ENCODE measurements at places on chromosomes 4 and X.

GRCh38 chrX:105375816-105376215, 155.3 kb upstream of the TEX13A start:
- DNase-seq: no peak

DNA sequence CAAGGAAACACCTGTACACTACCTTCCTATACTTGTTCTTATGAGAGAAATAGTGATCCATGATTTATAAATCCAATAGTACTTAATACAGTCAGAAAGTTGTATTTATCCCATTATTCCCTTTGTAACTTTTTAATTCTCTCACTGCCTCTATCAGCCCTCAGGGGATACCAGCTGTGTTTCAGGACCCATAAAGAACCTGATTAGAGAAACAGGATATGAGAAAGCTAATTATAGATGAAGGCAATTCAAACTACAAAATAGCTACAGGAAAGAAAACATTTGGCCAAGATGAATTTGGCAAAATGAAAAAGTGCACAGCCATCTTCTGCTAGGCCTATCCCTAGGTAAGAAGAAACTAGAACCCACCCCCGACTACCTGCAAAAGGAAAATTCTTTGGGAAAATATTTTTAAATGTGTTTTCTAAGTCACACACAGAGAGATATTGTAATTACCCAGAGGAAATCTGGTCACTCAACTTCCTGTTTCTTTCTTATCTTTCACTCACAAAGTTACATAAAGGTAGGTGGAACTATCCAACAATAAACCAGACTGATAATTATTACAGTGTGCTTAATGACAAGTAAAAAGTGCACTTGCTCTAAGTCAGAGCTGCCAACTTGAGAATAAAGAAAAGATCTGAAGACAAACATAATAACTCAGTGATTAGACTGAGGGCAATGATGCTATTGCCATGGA, 836.5 kb upstream of the HTR2C start:
- DNase-seq: no peak

DNA sequence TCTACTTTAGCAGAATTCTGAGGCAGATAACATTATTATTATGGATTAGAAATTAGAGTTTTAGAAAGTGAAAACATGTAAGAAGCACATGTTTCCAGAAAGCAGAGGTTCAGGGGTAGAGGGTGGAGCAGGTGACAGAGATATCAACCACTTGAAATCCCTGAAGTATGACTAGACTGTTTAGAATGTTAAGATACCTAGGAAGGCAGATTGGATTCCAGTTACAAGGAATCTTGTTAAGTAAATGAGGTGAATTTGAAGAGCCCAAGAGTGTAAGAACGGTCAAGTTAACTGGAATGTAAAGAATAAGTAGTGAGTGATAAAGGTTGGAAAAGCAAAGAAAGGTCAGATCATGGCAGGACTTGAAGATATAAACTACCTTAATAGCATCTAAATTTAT, 37.6 kb downstream of the ARSJ start:
- DNase-seq: no peak

DNA sequence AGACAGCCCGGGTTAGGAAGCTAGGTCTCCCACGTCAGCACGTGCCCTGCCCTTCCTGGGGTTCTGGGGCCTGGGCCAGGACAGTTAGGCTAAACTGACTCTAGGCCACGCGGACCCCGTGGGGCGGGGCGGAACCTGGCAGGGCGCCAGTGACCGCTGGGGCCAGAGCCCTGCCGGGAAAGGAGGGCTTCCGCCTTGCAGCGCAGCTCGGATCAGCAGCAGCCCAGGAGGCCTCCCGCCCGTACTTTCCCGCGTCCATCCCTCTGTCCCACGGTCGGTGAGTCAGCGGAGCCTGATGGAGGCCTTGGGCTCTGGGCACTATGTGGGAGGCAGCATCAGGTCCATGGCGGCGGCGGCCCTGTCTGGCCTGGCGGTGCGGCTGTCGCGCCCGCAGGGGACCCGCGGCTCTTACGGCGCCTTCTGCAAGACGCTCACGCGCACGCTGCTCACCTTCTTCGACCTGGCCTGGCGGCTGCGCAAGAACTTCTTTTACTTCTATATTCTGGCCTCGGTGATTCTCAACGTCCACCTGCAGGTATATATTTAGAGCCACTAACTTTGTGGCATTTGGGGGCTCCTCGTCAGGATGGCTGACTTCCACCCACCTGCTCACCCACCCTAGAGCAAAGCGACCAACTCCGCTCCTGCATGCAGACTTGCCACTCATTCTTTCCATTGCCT, at the start of gene SMIM10:
Gene SMIM10 (plus strand): TSS at position 191 of the 681 bp plus-strand sequence. CDS start 105 bp downstream, at position 296.
- peak; percentile 10 for DNase-seq

DNA sequence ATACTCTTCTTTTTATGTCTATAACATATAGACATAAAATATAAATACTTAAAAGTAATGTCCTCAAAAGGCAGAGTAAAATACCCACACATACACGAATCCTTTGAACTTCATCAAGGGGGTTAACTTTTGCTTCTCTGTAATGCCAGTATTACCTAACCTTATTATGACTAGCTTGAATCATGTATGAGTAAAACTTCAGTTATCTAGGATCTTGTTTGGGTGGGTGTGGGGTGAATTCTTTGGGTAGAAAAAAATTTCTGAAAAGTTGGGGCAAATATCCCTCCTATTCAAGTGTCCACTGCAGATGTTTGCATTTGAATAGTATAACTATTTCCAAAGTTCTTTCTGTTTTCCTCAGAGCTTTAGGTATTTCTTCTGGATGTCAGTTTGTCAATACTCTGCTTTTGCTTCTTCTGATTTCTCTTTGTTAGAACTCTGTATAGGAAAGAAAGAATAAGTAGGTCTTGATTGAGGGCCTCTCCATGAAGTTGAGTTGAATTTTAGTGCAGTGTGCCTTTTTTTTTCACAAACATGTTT, 173.8 kb downstream of the ADGRL3 start:
- no peak for DNase-seq

DNA sequence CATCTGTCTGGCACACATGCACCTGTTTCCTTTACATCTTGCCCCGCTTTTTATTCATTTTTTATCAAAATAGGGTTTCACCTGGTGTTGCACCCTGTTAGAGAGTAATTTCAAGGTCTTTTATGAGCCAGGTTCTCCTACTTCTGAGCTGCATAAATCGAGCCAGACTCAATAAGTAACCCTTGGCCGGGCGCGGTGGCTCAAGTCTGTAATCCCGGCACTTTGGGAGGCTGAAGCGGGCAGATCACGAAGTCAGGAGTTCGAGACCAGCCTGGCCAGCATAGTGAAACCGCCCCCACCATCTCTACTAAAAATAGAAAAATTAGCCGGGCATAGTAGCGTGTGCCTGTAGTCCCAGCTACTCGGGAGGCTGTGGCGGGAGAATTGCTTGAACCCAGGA, 1.0 kb upstream of the PPP2R3B start:
- no peak for DNase-seq

DNA sequence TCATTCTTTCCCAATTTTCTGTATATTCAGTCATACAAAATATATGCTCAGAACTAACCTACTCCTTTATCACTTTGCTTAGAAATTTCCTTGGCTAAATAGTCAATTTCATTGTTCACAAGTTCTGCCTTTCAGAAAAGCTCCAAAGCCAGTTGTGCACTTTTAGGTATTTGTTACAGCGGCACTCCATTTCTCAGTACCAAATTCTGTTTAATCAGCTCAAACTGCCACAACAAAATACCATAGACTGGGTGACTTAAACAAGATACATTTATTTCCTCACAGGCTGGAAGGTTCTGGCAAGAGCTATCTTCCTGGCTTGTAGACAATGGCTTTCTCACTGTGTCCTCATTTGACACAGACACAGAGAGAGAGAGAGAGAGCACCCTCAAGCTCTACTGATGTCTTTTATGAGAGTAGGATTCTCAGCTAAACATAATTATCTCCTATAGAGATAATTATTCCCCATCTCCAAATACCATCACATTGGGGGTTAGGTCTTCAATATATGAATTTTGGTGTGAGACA, 188.8 kb upstream of the FSTL5 start:
- DNase-seq: no peak

GRCh38 chr4:92483341-92483740, 179.6 kb downstream of the GRID2 start:
- DNase-seq: no peak

GRCh38 chrX:124212622-124213021, 119.8 kb upstream of the TEX13D start:
- no peak for DNase-seq

- peak; percentile 32 for DNase-seq
Measured at GRCh38 chr4:47836641-47837093, 1.2 kb downstream of the CORIN start.

DNA sequence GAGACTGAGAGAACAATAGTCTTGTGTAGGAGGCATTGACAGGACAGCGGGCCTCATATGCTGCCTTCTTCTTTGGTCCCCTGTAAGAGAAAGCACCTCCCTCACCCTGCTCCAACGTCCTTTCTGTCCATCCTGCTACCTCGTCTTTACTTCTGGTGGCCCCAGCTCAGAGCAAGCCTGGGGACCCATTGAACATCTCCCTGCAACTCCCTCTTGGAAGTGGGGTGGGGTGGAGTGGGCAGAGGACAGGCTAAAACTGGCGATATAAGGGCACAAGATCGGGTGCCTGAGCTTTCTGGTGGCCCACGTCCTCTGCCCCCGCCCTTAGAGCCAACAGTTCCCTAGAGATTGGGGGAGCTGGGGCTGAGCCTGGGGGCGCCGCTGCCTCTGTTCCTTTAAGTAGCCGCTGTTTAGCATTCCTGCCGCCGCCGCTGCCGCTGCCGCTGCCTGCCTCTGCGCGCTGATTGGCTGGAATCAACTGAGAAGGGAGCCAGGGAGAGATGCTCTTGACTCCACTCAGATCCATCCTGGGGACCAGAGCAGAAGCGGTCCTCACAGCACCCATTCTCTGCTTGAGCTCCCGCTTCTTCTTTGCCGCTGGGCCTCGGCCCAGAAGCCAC, at the start of gene DLG3:
Gene DLG3 (plus strand): TSS at position 510 of the 620 bp plus-strand sequence. CDS start 367 bp downstream, outside the sequence.
- no peak for DNase-seq

- no peak for DNase-seq
Measured at GRCh38 chr4:173538909-173539445, 8.9 kb upstream of the HAND2 start.

- DNase-seq: no peak
Measured at GRCh38 chr4:134627366-134627765, 425.8 kb upstream of the PABPC4L start.

- no peak for DNase-seq
Measured at GRCh38 chr4:2256781-2257191, 5.1 kb downstream of the MXD4 start.

GRCh38 chr4:185237175-185237574, 27.8 kb downstream of the SNX25 start:
- no peak for DNase-seq

DNA sequence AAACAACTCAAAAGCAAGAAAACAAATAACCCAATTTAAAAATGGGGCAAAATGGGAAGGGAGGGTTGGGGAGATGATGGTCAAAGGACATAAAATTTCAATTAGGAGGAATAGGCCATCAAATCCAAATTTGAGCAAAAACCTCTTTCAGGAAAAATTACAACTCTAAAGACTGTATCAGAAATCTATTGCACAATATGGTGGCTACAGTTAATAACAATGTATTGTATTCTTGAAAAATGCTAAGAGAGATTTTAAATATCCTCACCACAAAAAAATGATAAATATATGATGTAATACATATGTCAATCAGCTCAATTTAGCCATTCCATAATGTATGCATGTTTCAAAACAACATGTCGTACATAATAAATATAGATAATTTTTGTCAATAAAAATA, 60.7 kb downstream of the RELL1 start:
- no peak for DNase-seq

DNA sequence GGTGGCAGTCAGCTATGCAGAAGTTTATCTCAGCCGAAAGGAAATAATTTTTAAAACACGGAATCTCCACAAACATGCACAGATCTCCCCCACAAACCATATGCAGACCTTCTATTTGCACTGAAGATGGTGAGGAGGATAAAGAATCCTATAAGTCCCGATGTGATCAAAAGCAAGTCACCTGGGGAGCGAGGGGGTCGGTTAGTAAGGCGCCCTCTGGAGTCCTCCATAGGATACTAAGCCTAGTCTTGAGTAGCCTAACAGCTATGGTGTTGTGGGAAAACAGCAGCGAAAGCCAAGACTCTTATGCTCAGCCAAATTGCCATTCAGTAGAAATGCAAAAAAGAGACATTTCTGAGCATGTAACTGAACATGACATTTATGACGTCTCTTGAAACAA, 210.9 kb downstream of the FRMPD4 start:
- no peak for DNase-seq

DNA sequence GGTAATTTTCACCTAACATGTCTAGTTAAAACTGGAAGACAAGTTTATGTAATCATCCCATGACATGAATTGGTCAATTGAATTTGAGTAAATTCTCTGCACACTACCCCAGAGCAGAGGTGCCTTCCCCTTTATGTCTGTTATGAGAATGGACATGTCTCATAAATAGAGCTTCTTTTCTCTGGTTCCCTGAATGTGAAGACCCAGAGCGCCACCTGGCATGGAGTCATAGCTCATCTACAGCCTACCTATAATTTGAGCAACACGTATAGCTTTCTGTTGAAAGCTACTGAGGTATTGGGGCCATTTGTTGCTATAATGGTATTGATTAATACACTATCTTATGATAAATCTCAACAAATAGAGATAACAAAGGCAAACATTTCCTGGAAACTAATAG, 626.5 kb upstream of the GALNTL6 start:
- DNase-seq: no peak

GRCh38 chrX:10095698-10096432, 60.9 kb upstream of the CLCN4 start:
- DNase-seq: no peak

GRCh38 chrX:16305187-16305586, 137.9 kb downstream of the MAGEB17 start:
- no peak for DNase-seq

DNA sequence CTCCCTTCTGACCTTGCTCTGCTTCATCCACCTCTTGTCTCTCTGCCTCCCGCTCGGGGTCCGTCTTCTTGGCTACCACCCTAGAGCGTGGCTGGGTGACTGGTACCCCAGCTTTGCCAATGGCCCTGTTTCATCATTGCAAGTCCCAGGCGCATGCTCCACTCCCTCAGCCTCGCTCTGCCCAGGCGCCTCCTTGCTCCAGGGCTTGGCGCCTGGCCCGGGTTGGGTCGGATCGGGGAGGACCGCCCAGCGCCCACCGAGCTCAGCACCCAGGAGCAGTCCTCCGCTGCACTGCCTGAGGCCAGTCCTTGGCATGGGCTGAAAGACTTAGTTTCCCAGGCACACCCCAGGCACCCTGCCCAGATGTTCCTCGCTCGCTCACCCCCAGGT, 577 bp downstream of the BGN start:
- no peak for DNase-seq

GRCh38 chr4:8704632-8705031, 112.1 kb downstream of the CPZ start:
- no peak for DNase-seq

GRCh38 chrX:144297221-144297620, 413.4 kb downstream of the UBE2NL start:
- DNase-seq: no peak

Data from stimulated activated CD4-positive, alpha-beta T cell treated with anti-CD3 and anti-CD28 coated beads, TNF-alpha, amount 100 ng/mL, for 48 hours (primary cell).